ENCODE measurements at places on chromosomes 3 and 15.

- DNase-seq = no peak
Observed at GRCh38 chr15:50137330-50137761, 18.3 kb upstream of the ATP8B4 start.

DNA sequence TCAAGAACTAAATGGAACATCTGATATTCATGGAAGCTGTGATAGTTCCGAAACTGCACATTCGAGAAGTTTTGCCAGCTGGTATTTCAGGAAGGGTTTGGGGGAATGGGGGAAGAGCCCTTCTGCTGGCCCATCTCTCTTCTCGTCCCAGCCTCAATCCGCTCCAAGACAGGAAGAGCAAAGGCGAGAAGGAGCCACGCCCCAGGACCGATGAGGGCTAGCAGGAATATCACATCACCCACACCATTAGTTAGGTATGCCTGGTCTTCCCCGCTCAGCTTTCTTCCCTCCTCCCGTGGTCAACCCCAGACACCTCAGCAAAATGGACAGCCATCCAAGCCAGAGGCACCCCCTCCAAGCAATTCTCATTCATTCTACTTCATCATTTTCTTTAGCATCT, 14.9 kb upstream of the PCSK6 start:
- no peak for DNase-seq

DNA sequence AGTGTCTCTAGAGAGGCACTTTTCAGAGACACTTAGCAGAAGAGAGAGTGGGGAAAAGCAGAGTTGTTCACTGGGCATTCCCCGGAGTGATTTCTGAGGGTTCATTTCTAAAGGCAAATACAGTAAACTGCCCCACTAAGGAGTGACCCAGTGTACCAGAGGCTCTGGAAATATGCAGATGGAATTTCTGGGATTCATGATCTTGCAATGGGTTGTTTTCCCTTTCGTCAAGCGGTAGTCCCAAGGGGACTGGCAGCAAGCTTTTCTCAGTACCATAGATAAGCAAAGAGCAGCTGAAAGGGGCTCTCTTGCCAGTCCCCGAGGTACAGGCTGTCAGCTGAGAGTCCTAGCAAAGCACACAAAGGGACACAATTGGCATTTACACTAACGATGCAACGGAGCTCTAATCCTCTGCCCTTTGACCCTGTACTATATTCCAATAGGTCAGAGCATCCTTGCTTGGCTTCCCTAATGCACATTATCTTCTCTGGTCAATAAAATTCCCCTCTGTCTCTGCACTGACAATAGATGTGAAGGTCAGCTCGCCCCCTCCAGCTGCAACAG, 155.6 kb downstream of the SEMA6D start:
- DNase-seq = no peak

DNA sequence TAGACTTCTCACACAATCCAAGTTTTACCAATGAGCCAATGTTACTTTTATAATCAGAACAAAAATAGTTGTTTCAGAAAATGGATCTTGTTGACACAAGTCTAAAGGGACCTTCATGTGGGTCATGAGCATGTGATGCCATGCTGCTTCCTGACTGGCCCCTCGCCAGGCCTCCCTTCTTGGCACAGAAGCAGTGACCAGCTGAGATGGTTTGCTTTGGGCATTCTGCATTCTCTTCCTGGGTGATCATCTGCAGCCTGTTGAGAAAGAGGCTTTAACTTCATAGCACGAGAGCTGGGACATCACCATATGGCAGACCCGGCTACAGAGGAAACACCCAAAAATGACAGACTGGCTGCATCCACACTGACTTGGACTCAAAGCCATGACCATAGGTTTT, 45.7 kb downstream of the TGM4 start:
- no peak for DNase-seq

DNA sequence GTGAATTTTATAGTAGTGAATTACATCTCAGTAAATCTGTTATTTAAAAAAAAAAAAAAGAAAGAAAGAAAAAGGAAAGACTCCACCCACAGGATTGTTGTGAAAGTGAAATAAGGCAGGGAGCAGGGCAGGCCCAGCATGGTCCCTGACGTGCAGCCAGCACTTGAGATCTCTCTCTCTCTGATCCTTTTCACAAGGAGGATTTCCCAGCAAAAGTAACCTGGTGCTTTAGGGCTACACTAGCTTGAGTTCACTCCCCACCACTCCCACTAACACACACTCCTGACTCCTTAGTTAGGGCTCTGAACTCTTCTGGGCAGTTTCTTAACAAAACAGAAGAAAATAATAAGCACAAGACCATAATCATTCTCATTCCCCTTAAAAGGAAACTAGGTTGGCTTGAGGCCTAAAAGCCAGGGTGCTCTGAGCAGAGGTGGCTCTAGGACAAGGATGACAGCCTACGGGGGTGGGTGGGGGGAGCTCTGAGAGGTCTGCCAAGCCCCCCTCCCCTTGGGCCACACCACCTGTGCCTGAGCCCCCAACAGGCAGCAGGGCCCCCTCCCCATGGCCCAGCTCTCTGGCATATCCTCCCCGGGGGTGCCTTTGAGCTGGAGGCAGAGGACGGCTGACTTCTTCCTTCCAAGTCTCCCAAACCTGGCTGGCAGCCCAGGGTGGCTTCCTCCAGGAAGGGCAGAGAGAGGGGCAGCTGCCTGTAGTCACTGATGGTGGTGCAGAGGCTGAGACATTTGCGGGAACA, 856 bp downstream of the TMEM40 start:
- DNase-seq = no peak

DNA sequence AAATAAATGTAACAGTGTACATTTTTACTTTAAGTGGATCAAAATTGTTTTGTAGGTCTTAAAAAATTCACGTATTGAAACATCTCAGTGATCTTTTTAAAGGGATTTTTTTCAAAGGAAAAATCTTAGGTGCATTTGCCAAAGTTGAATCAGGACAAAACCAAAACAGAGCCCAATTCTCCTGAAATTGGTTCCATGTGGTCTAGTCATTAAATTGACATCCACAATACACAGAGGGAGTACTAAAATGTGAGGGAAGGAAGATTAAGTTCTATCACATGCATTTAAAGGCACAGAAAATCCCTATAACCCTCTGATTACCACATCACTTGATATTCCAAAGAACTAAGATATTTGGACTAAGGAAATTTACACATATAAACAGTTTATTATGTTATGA, 39.3 kb upstream of the HDC start:
- DNase-seq = no peak

GRCh38 chr15:66842710-66843441, 140.8 kb downstream of the SMAD6 start:
- DNase-seq = no peak

GRCh38 chr3:139134678-139135372, 90.1 kb upstream of the PRR23C start:
- no peak for DNase-seq

- DNase-seq = no peak
Observed at GRCh38 chr3:44058868-44059203, 182.8 kb upstream of the TOPAZ1 start.

DNA sequence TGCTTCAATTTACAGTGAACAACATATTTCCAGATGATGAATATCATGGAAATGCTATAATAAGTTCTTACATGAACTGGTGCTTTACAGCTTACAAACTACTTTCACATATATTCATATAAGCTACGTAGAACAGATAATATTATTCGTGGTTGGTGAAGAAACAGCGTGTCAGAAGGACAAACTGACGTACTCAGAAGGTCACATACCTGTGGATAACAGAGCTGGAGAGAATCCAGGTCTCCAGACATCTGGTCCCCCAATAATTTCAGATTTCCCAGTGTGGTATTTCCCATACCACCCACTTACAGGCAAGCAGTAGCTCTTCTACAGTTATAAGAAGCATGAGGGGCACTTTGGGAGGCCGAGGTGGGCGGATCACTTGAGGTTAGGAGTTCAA, 156.6 kb downstream of the PLD1 start:
- DNase-seq = no peak

GRCh38 chr15:94467034-94467433, 235.7 kb downstream of the MCTP2 start:
- DNase-seq = no peak

- no peak for DNase-seq
Observed at GRCh38 chr15:52117549-52117948, 5.0 kb upstream of the BCL2L10 start.

DNA sequence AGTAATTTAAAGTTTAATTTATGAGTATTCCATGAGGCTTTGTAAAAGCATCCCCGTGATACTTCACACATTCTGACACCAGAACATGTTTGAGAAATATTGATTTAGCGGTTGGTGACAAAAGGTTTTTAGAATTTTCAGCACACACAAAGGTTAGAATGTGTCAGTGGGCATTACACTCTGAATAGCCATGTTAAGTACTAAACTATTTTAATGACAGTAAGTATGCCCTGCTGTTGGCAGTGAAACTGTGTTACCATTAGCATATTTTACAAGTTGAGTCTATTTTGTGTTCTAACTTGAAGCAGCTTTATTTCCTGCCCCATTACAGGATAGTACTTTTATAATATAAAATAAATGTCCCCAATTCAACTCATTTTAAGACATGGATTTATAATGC, 66.5 kb downstream of the ADAMTSL3 start:
- DNase-seq = no peak

GRCh38 chr3:186487819-186488218, 56.4 kb downstream of the CRYGS start:
- no peak for DNase-seq

- no peak for DNase-seq
Observed at GRCh38 chr15:22992024-22992326, 11.8 kb upstream of the CYFIP1 start.

DNA sequence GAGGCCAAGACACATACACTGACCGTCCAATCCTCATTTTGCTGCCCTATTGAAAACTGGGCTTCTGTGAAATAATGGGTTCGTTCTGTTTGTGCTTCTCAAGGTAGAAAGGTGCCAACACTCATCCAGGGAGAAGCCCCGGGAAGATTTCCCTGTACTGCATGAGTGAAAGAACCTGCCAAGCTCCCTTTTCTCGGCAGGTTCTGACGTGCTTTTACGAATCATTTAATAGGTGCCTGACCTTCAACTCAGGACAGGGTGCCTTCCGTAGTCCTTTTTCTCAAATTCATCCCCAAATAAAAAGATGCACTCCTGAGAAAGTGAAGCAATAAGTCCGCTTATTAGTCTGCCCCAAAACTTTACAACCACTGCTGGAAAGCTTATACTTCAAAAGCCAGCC, 64.2 kb downstream of the B3GNT5 start:
- no peak for DNase-seq

DNA sequence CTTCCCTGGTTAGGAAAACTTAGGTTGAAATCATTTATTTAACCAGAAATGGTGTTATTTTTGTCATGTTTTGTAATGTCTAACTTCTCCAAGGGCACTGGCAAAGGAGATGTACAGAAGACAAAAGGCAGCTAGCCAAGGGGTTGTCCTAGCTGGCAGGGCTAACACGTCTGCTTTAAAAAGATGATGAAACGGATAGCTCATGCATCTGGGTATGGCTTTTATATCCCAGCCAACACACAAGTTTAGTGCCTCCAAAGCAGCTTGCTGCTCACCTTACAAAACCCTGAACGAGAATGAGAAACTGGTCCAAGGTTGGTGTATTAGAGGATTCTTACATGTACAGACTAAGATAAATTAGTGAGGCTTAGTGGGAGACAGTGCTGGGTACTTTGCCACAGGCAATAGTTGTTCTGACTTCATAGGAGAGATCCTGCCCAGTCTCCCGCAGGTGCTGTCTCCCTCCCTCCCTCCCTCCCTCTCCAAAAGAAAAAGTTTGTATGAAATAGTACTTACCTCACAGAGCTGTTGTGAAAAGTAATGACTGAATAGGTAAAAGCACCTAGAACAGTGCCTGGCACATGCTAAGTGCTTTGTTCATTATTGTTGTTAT, 47.8 kb downstream of the KCNMB2 start:
- no peak for DNase-seq

DNA sequence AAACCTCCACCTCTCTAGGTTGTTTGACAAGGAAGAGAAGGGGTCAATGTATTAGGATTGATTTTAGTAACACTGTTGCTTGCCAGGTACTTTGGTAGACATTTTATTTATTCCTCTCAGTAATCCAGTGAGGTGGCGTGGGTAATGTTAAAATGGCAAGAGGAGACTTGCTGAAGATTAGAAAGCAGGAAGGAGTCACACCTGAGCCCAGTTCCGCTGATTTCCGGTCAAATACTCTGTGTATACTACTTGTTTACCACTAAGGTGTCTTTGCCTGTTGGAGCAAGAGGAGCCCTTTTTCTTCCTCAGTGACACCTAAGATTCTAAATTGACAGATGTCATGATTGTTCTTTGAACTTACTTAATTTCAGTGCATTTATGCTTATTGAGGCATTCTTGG, 1.7 kb downstream of the OXNAD1 start:
- DNase-seq = no peak

DNA sequence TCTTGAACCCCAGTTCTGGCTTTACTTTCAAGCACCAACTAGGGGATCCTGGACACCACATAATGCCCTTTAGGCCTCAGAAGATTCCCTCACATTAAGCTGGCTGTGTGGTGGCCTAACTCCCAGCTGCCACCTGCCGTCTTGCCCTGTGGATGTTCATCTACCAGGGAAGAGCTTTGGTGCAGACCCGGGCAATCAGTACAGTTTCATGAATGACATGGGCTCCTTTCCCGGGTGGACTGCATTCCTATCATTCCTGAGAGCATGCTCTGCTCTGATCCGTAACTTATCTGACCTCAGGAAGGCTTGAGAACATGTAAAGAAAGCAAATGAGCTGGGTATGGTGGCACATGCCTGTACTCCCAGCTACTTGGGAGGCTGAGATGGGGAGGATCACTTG, 50.0 kb upstream of the GSK3B start:
- DNase-seq = no peak

- no peak for DNase-seq
Observed at GRCh38 chr3:159852821-159853505, 135.7 kb upstream of the IL12A start.

DNA sequence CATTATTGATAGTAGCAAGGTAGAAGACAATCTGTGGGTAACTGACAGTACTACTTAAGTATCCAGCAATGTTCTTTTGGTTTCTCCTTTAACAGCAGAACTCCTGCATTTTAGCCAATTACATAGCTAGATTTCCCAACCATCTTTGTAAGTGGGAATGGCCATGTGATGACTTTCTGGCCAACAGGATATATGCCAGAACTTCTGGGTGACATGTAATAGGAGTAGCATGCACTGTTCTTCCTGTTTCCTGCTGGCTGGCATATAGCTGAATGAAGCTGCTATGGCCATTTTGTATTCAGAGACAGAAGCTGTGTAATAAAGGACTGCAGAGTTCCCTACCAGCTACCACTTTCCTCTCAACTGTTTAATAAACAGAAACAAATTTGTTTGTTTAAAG, 18.0 kb downstream of the SPICE1 start:
- DNase-seq = no peak

- DNase-seq = peak; percentile 49
Observed at GRCh38 chr15:32651229-32651837, 9.8 kb downstream of the SCG5 start.

GRCh38 chr3:193782276-193782647, 189.3 kb downstream of the OPA1 start:
- no peak for DNase-seq

Data from D721Med (cell line).